CD4-positive, alpha-beta T cell treated with Interleukin-21 for 1 hour (primary cell): ENCODE measurements at places on chromosomes 12 and 14.

DNA sequence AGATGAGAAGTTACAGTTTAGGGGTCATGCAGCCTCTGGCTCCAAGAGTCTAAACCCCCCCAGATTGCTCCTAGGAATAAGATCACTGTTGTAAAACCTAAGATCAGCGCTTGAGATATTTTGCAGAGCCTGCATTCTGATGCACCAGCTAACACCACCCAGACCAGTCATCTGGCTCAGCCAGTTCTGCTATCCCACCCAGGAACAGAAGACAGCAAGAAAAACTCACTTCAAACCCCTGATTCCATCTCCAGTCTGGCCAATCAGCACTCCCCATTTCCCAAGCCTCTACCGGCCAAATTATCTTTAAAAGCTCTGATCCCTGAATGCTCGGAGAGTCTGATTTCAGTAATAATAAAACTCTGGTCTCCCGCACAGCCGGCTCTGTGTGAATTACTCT is 158.6 kb downstream of the ZNF664 start:
- DNase-seq = no peak

- DNase-seq = no peak
Observed at GRCh38 chr12:34598851-34599529, 576.7 kb downstream of the ALG10 start.

DNA sequence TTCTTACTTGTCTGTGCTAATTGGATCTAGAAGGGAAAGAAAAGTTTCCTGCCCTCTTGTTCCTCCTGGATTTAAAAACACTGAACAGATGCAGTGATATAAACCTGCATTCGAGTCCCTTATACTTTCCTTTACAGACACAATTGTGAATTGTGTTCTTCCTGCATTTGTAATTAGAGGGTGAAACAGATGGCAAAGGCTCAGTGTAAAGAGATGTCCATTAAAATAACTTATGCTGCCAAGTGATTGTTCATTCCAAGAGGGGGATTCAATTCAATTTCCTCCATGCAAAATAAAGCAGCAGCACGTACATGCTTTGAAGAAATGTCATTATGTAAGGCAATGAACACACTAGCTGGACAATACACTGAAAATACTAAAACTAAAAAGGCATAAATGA is 248.3 kb upstream of the LRIG3 start:
- DNase-seq = no peak

DNA sequence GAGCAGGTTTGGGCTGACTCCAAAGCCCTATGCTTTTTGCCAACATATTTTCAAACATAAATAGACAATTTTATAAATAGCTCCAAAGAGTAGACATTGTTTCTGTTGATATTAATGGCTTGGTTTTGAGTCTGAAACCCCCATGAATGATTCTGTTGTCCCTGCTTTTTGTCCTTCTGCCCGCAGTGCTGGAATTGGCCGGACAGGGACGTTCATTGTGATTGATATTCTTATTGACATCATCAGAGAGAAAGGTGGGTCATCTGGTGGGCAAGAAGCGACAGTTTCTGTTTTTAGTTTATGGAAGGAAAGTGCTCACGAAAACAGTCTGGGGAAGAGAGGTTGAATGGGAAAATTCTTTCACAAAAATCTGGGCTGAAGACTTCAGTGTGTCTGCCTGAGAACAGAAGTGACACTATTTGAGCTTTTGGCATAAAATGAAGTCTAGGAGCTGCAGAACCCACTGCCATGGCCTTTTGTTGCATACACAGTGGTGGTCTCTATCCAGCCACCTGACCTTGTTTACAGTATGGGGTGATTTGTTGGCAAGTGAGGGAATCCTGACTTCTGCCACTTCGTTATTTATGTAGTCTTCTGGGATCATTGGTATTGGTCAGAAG is 69.6 kb downstream of the PTPN11 start:
- DNase-seq = no peak

- no peak for DNase-seq
Observed at GRCh38 chr12:20505056-20505455, 136.7 kb downstream of the PDE3A start.

DNA sequence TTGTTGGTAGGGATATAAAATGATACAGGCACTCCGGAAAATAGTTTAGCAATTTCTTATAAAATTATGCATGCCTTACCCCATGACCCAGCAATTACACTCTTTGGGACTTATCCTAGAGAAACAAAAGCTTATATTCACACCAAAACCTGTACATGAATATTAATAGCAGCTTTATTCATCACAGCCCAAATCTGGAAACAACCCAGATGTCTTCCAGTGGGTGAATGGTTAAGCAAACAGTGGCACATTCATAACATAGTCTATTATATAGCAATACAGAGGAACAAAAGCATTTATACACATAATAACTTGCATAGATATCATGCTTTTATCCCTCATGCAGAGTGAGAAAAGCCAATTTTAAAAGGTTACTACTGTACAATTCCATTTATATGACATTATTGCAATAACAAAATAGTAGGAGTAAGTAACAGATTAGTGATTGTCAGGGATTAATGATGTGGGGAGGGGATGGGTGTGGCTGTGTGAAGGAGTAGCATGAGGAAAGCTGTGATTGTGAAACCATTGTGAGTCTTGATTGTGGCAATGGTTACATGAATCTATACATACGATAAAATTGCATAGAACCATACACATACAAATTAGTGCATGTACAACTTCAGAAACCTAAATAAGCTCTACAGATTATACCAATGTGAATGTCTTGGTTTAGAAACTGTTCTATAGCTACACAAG is 363.1 kb upstream of the OR4E1 start:
- no peak for DNase-seq

DNA sequence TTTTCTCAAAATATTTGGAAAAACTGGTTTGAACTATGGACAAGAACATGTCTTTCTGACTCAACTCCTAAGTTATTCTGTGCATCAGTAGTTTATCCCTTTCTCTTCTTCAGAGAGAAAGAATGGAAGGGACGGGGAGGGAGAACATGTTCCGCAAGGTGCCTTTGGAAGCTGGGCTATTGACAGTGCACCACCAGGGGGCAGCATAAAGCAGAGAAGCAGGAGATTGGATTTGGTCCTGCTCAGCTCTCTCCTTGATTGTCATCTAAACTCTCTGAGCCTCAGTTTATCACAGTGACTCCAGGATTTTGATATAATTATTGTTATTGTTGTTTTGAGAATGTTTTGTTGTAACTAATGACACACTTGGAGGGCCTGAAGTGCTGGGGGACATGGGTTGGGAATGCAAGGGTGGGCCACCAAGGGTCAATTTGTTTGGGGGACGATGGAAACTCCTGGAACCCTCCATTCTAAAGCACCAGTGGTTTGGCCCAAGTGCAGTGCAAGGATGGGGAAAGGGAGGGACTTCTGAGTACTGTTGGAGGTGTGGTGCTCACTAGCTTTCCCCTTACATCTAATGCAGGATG is 45.3 kb upstream of the ANO6 start:
- peak; percentile 69 for DNase-seq

DNA sequence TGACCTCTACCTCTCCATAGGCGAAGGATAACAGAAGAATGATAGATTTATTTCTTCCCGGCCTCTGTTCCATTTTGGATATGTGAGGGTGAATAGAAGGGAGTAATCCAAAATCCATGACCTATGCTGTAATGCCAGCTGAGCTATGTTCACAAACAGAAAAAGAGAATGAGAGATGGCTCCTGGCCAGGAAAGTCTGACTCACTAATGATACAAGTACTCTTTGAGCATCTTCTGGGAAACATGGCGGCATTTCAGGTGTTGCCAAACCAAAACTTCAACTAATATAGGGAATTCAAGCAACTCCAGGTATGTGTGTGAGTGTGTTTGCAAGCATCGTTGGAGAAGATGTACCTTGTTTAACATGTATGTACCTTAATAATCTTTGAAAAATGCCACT is 55.1 kb downstream of the MED13L start:
- no peak for DNase-seq

GRCh38 chr12:88570103-88570502 is 10.2 kb downstream of the KITLG start:
- no peak for DNase-seq

- no peak for DNase-seq
Observed at GRCh38 chr12:19846574-19846973, 407.3 kb downstream of the AEBP2 start.

DNA sequence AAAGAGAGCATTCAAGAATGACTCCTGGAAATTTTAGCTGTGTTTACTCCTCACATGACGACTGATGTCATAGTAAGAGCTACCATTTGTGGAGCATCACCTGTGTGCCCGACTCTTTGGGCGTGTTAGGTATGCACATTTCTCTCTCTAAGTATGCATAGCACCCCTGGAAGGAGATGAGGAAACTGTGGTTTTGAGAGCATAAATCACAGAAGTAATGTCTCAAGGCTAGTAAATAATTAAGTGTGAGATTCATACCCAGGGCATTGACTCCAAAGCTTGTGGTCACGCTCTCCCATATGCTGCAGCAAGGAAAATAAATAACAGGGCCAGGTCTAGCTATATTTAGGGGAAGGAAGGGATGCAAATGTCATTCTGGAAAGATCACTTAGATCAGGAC is 216.1 kb downstream of the SLC15A4 start:
- no peak for DNase-seq

DNA sequence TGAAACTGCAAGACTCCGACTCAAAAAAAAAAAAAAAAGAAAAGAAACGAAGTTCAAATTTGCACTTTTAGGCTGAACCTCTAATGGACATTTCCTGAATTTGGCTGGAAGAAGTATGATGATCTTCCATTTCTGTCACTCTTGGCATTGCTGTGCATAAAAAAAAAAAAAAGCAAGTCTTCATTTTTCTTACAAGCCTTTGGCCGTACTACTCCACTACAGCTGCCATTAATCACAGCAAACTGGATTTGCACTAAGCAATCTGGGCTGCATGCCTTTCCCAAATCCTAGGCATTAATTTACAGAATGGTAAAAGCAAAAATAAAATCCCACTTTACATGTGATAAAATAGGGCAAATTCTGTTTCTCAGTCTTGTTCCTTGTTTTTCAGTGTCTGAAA is 7.1 kb downstream of the CSRP2 start:
- no peak for DNase-seq

GRCh38 chr12:41944216-41944615 is 200.5 kb downstream of the GXYLT1 start:
- DNase-seq = no peak

- DNase-seq = peak; percentile 76
Observed at GRCh38 chr12:49866859-49867569, 24.1 kb upstream of the BCDIN3D start.

DNA sequence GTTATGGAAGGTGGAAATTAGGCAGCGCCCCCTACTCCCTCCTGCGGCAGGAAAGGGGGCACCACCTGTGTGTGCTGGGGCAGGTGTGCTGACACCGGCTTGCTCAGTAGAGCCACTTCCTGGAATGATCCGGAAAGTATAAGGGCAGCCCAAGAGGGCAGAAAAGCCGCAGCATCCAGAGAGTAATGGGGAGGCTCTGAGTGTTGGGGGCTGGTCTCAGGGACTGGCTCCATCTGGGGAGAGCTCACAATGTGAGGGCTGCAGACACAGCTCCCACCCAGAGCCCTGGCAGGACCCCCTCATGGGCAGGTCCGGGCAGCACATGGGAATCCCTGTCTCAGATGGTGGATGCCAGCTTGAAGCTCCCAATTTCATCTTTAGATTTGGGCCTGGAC is 187.6 kb upstream of the C14orf180 start:
- peak; percentile 29 for DNase-seq
